Stimulated activated CD8-positive, alpha-beta memory T cell treated with anti-CD3 and anti-CD28 coated beads, Interleukin-4, amount 100 ng/mL, for 4 hours (primary cell): ENCODE measurements at places on chromosomes 3 and 15.
A peak's percentile ranks its signal among the peaks of the same experiment; 100 is the strongest.

DNA sequence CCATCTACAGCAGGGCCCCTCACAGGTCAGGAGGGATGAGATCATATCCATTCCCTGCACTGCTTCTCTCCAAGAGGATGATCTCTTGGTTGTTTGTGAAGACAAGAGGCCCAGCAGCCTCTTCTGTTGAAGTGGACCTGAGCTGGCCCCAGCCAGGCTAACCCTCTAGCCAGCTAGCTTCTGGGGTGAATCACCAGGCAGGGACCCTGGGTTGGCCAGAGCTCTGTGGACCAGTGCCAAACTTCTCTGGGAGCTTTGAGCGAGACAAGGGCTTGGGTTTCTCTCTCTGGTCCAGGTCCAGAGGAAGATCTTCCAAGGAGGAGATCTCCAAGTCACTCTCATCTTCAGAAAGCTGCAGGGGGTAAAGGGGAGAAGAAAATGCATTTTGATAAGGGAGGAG, 52.7 kb downstream of the CLDN18 start:
- DNase-seq = no peak

DNA sequence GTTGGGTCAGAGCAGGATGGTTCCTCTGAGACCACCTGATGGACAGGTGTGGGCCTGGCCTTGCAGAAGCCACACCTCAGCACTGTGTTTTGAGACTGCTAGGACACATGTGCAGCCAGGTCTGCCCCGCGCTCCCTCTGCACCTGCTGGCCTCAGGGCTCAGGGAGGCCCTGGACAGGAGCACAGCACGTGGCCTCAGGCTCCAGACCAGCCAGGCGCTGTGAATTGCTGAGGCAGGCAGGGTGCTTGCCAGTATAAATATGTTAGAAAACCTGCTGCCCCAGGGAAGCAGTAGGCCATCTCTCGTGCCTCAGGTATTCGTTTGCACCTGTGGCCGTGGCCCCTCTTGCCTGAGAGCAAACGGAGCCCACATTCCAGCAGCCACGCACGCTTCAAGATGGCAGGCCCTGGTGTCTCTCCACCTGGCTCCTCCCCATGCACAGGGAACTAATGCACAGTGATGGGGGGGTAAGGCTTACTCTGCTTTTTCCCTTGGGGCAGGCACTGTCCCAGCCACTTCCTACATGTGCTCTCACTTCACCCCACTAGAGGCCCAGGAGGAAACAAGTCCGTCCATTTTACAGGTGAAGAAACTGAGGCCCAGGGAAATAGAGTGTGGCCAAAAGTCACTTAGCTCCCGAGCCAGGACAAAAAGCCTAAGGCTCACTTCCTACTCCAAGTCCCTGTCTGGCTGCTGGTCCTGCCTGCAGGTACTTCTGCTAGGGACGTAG, 20.4 kb downstream of the SEC61A1 start:
- no peak for DNase-seq

DNA sequence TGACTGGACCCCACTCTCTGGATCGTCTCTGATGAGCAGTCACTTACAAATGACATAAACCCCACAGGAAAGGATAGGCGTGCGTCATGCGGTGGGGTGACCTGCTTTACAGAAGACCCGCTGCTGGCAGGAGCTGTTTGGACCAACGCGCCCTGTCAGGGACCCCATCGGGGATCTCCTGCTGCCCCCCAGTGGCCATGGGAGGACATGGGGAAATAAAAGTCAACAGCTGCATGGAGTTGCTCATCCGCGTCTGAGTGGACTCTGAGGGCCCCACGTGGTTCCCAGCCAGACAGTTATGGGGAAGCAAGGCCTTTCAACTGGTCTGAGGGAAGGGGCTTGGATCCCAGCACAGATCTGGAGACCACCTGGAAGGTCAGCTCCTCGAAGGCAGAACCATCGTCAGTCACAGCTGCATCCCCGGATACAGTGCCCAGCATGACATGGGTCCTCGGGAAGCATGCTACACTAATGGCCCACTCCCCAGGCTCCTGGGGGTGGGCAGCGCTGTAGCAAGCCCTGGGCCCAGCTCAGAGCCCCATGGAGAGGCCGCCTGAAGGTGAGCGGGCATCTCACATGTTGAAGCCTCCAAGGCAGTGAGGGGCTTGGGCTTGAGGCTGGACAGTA, 32.1 kb downstream of the PTH1R start:
- peak; percentile 58 for DNase-seq

- DNase-seq = no peak
Observed at GRCh38 chr15:41939986-41940385, 32.4 kb downstream of the EHD4 start.
